ENCODE measurements at places on chromosomes 3 and 15.

DNA sequence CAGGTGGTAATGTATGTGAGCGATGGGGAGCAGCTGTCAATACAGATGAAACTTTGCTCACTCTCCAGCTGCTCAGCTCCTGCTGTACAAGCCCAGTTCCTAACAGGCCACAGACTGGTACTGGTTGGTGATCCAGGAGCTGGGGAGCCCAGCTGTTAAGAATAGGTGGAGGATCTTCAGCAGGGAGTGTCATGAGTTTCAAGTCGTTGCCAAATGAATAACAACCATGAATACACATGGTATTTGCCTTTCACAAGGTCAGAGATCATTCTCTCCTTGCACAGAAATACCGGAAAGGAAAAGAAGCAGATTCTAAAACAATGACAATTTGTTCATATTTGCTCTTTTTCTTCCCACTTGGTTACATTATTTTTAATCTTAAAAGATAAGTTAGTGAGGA, 5.1 kb downstream of the PLSCR1 start:
- DNase-seq, result no peak

DNA sequence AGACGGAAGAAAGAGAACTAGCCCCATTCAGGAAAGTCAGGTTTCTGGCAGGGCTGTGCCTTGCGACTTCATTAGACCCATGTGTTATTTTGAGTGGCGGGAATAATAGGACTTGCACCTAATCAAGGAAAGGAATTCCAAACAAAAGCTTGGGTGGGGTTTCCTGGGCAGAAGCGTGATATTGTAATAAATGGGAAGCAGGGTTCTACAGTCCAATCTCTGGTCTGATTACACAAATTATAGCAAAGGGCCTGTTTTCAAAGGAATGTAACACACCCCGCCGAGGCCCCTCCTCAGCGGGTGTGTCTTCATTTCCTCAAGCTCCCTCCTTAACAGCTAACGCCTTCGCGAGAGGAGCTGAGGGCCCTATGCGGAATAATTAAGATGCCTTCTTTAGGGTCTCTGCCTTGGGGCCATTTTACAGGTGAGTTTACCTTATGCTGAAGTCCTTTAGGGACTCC, 396.0 kb upstream of the C2CD4B start:
- DNase-seq, result no peak

DNA sequence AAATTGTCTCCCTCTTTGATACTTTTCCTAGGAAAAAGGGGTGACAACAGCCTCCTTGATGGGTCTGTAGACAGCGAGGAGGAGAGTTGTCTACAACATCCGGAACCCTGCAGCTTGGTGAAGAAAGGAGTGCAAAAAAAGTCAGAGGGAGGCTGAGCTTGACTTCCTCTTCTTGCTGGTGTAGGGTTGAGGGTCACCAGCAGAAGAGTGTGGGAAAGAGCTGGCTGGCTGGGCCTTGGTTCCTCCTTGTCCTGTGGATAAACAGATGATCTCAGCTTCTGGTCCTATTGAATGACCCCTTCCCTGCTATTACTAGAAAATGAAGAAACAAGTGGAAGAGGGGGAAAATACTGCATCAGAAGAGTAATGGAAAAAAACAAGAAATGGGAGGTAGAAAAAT, 20.4 kb downstream of the SLC7A14 start:
- DNase-seq, result no peak

DNA sequence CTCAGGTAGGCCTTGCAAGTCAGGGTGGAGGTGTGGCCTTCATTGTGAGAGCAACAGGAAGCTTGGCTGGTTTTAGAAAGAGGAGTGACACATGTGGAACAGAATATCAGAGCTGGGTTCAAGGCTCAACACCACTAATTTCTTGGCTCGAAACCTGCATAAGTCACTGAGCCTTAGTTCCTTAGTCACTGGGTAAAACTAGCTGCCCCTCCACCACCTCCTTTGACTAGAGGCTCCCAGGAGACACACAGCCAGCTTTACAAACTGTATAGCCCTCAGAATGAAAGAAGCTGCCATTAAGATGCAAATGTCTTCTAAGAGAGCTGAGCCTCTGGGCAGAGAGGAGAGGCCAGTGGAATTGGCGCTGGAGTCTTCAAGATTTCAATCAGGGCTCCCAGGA, 67.7 kb downstream of the CERS3 start:
- DNase-seq, result no peak

DNA sequence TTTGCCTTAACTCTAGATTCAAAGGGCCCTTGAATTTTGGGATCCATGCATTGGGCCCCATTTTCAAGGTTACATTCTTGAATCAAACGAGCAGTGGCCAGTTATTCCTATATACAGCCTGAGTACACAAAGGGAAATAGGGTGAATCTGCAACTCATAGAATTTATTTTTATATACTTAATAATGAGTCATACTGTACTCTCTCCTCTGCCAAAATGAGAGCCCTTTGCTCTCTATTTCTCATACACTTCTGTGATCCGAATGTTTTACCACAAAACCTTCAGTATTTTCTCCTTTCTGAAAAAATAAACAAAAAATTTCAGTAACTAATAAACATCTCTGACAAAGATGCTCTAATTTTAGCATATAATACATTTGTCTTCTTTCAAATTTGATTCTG, 116.7 kb downstream of the SERPINI1 start:
- no peak for DNase-seq
